Muscle of arm (tissue), 14 donors: ENCODE measurements at places on chromosomes 3 and 15.

DNA sequence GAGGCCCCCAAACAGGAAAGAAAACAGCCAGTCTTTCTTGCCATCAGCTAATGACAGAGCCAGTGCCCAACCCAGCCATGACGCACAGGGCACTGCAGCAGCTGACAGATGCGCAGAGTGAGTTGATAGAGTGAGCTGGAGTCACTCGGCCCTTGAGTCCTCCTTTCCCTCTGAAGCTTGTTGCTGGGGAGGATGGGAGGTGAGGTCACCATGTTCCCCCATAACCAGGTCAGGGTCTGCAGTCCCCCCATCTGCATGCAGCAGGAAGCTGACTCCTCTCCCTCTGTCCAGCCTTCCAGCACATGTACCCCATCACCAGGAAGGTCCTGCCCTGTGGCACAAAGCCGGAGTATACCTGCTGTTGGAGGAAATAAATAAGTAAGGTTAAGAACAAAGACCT lies 174.6 kb downstream of the ABHD5 start:
- no peak for DNase-seq

DNA sequence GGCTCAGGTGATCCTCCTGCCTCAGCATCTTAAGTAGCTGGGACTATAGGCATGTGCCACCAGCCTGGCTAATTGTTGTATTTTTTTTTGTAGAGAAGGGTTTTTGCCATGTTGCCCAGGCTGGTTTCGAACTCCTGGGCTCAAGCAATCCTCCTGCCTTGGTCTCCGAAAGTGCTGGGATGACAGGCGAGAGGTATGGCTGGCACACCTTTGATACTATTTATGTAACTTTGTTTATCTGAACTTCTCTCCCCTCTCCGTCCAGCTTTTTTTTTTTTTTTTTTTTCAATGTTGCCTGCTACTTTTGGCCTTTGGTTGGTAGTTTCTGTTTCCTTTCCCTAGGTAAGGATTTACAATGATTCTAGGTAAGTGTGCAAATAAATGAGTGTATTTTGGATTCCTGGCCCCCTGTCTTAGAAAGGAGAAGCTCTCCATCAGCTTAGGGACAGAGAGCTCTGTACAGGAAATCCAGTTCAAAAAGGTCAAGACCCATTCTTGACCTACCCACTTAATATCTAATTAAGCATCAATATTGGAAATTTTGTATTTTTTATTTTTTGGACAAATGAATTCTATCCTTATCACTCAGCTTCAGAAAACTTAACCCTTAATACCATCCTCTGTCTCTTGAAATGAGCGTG lies 6.8 kb downstream of the ARL6IP5 start:
- DNase-seq = no peak

DNA sequence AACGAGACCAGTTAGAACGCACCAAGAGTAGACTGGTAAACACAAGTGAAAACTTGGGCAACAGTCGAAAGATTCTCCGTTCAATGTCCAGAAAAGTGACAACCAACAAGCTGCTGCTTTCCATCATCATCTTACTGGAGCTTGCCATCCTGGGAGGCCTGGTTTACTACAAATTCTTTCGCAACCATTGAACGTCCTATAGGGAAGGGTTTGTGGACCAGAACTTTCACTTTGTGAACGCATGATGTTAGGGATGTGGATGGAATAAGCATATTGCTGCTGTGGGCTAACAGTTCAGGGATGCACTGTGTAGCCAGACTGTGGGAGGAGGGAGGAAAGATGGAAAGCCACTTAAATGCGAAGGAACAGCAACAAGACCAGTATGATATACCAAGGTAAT lies 34.9 kb upstream of the TBC1D23 start:
- DNase-seq = no peak

DNA sequence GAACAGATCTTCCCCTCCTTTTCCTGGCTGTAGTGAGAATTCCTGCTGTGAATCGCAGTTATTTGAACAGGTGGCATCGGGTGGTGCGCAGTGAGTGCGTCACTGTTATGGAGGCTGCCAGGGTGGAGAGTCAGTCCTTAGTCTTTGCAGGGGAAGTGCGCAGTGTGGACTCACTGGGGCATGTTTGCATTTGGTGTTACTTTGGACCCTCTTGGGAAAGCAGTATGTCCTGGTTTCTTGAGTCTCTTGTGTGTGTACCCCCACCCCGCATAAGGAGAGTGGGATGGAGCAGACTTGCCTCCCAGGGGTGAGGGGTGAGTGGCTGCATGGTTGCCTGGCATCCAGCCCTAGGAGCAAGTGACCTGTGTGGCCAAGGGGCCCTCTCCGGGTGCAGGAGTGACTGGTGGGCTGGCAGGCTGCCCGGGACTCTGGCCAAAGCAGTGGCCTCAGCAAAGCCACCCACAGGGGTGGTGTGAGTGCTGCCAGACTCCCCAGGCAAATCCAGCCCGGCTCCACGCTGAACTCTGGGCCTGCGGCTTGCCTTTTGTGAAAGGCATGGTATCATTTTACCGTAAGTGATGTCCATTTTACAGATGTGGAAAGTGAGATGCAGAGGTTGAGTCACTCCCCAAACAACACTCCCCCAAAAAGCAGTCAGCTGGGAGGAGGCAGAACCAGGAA lies 46.4 kb downstream of the DNASE1L3 start:
- DNase-seq = no peak

DNA sequence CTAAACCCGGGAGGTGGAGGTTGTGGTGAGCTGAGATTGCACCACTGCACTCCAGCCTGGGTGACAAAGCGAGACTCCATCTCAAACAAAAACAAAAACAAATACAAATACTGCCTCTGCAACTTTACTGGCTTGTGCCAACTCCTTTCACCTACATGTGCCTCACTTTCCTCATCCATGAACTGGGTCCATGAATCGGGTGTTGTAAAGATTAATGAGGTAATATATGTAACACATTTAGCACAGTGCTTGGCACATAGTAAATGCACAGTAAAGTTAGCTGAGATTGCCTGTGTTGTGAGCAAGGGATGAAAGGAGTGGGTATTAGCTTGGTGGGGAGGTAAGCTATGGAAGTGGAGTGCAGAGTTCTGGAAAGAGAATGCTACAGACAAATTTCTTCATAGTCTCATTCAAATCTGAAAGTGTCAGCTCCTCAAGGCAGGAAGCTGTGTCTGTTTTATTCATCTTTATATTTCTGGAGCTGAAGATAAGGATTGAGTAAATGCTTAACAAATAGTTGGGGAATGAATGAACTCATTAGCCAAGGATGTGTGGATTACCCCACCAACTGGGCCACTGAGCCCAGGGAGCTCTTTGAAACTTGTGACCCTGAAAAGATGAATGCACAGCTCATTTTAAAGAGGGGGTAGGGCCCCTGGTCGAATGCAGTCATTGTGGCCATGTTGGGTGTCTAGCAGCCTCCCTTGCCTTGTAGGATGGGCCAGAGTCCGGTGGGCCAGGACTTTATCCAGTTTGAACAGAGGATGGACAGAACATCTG lies 7.7 kb upstream of the CDCP1 start:
- no peak for DNase-seq

DNA sequence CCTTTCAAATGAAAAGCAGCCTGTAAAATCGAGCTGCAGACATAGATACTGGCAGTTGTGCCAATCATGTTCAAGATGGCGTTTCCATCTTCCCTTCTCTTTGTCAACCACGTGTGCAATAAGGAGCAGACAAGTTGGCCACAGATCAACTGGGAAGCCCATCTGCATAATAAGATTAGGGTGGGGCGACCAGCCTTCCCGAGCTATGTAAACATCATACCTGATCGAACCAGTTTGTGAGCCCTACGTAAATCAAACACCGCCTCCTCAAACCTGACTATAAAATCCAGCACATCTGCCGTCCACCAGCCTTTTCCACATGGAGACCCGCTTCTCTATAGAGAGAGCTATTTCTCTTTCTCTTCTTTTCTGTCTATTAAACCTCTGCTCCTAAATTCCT lies 37.2 kb downstream of the TRIM42 start:
- DNase-seq = no peak

DNA sequence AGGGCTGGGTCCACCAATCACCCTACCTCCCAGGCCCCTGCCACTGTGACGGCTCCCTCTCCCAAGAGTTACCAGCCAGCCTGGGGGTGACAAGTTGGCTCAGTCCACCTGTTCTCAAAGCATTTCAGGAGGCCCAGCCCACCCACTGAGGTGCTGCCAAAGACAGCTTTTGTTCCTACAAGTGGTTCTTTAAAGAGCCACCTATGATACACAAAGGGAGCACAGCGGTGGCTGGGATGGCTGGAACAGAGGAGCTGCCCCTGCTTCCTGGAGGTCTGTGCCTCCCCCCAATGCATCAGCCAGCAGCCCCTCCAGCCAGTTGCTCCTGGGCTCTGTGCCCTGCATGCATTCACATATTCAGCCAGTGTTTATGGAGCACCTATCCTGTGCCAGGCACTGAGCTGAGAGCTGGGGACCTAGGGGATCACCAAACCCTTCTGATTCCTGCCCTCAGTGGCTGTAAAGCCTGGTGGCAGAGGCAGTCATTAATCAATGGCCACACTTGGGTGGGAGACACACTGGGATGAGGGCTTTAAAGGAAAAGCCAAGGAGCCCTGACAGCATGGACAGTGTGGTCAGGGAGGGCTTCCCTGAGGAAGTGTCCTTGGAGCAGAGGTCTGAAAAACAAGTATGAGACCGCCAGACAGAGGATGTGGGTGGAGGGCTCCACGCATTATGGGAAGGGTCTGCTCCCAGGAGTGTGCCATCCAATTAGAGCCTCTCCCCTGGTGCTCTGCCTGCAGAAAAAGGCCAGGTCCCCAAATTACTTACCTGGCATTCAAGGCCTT lies 107.1 kb upstream of the LINGO1 start:
- DNase-seq = no peak

- DNase-seq = no peak
Measured at GRCh38 chr15:74036271-74037170, 42.0 kb downstream of the PML start.

DNA sequence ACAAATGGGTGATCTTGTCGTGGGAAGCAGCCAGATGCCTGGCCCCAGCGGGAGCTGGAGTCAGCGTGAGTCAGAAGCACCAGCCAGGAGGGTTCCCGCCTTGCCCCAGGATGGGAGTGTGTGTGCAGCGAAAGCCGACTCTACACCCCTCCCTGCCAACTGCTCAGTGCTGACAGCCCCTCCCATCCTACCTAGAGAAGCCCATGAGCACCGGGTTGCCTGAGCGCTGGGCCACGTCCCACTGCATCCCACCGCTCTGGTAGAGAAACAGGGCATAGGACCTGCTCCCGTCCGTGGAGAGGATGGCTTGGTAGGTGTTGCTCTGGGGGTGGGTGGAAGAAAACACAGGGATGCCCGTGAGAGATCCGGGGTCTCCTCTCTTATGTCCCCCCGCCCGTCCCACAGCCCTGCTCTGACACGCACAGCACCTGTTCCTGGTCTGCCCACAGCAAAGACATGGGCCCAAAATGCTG lies 42.9 kb downstream of the MUC4 start:
- DNase-seq = no peak

GRCh38 chr15:69729167-69729748 lies 276.6 kb downstream of the RPLP1 start:
- no peak for DNase-seq

DNA sequence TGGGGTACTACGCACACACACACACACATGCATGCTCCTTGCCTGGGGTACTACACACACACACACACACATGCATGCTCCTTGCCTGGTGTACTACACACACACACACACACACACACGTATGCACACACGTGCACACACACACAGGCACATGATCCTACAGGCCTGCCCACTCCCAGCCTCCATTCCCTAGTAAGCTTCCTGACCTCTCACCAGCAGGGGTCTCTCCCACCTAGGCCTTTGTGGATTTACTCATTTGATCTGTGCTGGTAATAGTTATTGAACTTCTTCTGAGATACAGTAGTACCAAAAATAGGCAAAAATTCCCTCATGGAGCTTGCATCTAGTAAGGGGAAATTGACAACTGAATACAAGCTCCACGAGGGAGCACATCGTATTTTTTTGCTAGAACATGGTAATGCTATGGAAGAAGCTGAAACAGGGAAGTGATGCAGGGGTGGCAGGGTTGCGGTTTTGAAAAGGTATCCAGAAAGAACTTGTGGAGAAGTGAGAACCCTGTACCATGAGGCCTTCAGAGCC lies 19.1 kb downstream of the TTC21A start:
- DNase-seq = peak; percentile 45

DNA sequence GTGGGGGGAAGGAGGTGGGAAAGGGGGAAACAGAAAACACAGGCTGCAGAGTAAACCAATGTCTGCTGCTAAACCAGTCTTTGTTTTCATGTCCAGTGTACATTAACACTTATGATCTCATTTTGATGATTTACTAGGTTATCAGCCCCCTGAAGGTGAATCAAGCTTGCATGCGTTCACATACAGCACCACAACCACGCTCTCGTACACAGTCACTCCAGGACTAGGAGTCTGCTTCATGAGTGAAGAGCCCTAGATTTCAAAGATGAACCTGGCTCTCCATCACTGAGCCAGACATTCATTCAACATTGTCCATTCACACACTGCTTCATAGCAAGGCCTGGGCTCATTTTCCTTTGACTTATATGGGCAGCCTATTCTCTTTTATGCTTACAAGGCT lies 51.7 kb upstream of the TRIM59 start:
- DNase-seq = no peak

DNA sequence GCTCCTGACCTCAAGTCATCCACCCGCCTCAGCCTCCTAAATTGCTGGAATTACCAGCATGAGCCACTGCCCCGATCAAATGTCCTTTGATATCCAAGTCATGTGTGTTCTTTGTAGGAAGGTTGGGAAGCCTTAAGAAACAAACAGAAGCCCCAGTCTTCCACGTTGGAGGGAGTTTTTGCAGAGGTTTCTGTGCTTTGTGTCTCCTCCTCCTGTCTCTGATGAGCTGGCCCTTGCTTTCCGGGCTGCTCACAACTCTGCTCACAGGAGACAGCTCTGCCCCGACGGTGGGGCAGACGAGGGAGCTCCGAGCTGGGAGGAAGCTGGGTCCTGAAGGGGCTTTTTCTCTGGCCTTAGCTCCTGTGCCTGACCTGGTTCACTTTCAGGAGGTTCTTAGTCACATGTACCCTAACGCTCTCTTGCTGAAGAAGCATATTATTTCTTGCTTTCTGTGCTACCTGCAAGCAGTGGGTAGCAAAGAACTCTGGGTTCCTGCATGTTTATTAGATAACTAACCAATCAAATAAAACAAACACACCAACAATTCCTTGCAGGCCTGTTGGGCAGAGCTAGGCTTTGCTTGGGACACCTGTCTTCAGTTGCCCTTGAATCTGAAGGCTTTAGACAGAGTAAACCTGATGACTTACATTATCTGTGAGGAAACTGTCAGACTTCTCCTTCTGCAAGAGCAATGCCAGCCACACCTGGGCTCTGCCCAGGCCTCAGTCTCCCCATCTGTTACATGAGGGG lies 52.6 kb upstream of the SMAD6 start:
- DNase-seq = no peak

GRCh38 chr3:57755368-57755675 lies 787 bp upstream of the SLMAP start:
- no peak for DNase-seq

- no peak for DNase-seq
Measured at GRCh38 chr3:49351521-49352011, 6.6 kb downstream of the GPX1 start.

GRCh38 chr3:73074781-73075180 lies 13.3 kb downstream of the EBLN2 start:
- DNase-seq = no peak

- no peak for DNase-seq
Measured at GRCh38 chr15:73681063-73681462, 3.1 kb upstream of the CD276 start.

- no peak for DNase-seq
Measured at GRCh38 chr3:155179437-155179827, 99.3 kb downstream of the MME start.

GRCh38 chr15:29724026-29724425 lies 98.2 kb downstream of the TJP1 start:
- no peak for DNase-seq
